ENCODE measurements at places on chromosomes 11 and 22.

- no peak for DNase-seq
These were observed 1.5 kb upstream of the ATP5MGL start for GRCh38 chr22:42641801-42642413.

DNA sequence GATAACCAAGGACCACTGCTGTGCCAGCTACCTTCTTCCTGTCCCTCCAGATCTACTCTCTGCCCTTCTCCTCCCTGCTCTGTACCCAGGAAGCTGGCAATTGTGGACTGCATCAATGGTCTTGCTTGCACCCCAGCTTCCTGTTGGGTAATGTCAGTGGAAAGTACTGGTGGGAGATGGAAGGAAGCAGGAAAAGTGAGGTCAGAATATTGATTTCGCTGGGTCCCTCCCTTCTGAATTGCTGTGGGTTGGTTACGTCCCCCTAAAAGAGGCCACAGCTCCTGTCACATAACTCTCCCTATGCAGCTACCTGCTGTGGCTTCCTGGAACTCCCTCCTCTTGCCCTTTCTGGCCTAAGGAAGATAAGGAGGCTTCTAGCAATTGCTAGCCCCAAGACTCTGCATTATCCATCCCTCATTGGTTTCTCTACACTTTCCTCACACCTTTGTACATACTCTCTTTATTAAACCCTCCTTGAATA, 81.2 kb downstream of the RASSF10 start:
- no peak for DNase-seq

DNA sequence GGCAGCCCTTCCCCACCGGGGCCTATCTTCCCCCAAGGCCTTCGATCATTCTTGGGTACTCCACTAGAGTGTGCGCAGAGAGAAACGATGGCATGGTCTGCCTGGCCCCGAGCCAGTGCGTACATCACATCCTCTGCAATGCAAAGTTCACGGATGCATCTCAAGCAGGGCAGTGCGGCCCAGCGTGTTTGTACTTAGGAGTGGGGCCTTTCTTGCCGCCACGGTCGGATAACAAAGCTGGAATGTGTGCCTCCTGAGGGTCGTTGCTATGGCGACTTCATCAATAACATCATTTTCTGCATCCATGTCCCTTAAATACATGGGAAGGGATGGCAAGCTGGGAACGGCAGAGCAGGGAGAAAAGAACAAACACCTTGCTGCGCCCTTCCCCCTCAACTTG, 73.9 kb downstream of the SCUBE1 start:
- no peak for DNase-seq

DNA sequence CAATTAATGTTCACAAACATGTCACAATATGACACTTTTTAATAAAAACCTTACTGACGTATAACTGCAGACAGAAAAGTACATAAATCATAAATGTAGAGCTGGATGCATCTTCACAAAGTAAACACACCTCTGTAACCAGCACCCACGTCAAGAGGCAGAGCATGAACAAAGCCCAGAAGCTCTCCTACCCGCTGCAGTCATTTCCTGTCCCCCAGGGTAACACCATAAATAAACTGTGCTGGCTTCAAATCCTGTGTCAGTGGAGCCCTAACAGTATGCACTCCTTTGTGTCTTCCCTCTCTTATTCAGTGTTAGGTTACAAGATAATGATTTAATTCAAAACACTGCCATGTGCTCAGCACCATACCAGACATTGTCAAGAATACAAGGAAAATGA, 5.7 kb downstream of the SYT13 start:
- DNase-seq: no peak

DNA sequence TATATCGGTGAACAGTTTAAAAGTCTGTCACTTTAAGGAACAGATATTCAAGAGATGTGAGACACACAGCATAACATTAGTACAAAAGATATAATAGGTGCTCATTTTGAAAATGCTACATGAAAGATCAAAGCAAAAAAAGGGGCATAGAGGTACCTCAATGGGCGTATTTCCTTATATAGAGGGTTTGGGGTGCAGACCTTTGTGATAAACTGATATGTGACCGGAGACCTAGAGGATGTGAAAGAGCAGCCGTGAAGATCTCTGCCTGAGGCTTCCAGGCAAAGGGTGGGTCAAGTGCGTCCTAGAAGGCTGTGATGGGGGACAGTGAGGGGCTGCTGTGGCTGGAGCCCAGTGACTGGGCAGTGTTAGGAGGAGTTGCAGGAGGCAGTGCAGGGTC, 551.4 kb downstream of the ETS1 start:
- no peak for DNase-seq

DNA sequence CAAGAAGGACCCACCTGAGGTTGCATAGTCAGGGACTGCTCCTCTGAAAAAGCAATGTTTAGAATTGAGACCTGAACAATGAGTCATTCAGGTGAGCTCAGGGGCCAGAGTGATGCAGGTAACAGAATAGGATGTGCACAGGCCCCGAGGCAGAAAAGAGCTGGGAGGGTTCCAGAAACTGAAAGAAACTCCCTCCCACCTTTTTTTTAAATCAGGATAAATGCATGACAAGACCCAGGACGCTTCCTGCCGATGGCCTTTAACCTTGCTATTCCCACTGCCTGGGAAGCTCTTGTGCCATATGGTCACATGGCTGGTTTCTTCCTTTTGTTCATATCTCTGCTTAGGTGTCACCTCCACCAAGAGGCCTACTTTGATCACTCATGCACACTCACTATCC, 214.2 kb upstream of the ZBED5 start:
- DNase-seq: no peak

GRCh38 chr11:73410627-73411026, 34.4 kb downstream of the RELT start:
- DNase-seq: no peak

GRCh38 chr22:37145180-37146050, 4.3 kb downstream of the IL2RB start:
- no peak for DNase-seq
